ENCODE measurements at places on chromosomes 6 and 20.

GRCh38 chr6:156783958-156784357 lies 6.8 kb downstream of the ARID1B start:
- no peak for DNase-seq

- no peak for DNase-seq
These were observed 112.3 kb downstream of the PFDN4 start for GRCh38 chr20:54320148-54320607.

DNA sequence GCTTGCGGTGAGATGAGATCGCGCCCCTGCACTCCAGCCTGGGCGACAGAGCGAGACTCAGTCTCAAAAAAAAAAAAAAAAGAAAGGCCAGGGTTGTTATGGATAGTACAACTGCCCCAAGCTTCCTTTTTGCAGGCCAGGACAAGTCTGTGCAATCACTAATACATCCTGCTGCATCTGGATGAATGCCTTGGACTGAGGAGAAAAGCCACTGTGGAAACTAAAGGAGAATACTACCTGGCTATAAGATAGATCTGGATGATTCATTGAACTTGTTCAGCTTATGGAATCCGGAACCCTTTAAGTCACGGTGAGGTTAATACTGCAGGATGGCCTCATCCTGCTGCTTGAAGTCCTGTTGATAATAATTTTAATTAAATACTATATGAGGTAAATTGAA lies 278.2 kb downstream of the TFAP2A start:
- no peak for DNase-seq

GRCh38 chr6:36814249-36814648 lies 25.0 kb downstream of the CPNE5 start:
- DNase-seq = no peak

DNA sequence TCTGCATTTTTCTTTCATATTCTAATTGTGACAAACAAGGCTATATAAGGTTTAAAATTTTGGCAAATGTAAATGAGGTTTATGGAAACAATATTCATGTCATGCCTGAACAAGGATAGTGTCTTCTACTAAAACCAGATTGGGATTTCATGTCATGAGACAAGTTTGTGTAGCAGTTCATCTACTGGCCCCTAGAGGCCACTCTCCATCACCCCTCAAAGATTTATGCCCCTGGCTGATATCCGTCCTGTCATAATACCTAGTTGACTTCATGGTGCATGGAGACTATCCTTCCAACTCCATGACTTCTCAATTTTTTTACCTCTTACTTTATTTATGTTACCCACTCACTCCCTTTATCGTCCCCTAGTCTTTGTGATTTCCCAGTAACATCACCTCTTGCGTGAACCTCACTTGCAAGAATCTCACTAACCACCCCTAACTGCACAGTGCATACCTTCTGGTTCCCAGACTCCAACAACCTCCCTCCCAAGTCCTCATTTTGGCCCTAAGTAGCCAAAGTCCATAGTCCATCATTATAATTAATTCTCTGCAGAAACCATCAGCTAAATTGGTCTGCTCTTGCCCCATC lies 179.8 kb downstream of the TASP1 start:
- DNase-seq = no peak

DNA sequence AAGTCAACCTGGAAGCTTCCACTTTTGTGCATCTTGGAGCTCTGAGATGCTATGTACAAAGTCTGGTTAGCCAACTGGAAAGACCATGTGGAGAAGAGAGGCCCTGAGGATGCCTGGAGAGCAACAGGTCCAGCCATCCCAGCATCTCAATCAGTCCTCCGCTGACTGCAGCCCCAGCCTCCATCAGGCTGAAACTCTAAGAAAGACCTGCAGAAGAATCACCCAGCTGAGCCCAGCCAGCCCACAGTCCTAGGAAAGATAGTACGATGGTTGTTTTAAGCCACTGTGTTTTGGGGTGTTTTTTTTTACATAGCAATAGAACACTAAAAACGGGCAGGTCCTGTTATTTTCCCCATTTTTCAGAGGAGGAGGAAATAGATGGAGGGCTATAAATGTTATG lies 84.0 kb downstream of the NCR2 start:
- no peak for DNase-seq

- DNase-seq = no peak
These were observed 36.4 kb upstream of the KHDC1 start for GRCh38 chr6:73299151-73299971.

DNA sequence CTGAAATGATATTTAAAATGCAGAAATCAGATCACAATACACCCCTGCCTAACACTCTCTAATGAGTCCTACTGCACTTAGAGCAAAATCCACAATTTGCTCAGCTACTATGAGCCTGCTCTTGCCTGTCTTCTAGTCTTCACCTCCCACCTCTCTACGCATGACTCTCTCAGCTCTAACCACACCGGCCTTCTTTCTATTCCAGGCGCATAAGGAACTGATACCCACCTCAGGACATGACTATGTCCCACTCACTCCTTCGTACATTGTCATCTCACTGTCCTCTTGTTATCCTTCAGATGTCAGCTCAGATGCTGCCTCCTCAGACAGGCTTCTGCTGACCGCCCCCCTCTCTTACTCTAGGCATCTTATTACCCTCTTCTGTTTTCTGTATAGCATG lies 201.0 kb upstream of the FLRT3 start:
- DNase-seq = no peak

All from activated naive CD4-positive, alpha-beta T cell (primary cell).